ENCODE measurements at places on chromosomes 5 and 9.

- no peak for ATAC-seq
Measured at GRCh38 chr9:81244631-81245030, 444.7 kb downstream of the TLE1 start.

DNA sequence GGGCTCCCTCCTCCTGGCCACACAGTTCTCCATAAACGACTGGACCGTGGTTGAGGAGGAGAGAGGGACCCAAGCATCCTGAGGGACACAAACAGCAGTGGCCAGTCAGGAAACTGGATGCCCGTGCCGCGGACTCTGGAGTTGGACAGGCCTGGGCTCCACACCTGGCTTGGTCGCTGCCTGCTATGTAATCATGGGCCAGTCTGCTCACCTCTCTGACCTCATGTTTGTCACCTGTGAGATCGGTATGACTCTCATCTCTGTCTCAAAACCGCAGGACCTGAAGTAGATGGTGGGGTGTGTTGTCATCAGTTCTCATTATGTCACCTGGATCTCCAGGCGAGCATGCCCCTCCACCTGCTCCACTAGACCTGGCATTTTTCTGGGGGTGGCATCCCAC lies 14.5 kb downstream of the CXXC5 start:
- ATAC-seq, result no peak

GRCh38 chr5:33379757-33380156 lies 61.0 kb upstream of the TARS1 start:
- peak; percentile 58 for ATAC-seq

DNA sequence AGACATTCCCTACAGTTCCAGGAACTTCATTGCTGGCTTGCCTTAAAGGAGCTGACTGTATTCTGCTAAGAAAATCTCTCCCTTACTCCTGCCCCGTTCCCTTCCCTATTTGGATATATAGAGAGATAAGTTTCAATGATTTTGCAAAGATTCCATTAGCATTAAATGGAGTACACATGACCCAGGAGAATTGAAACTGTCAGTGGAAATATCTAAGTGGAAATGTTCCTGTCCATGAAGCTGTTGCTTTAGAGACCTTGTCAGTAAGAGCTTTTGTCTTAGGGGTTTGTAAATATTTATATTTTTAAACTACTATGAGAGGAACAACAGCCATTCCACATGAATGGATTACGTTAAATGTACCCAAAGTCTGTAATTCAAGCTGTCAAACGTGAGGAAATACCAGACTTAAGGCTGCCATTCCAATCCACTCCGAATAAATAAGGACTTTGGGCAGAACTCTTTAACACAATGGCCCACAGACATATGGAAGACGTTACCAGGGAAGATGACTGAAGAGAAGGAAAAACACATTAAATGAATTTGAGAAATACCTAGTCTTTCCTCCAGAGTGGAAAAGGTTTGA lies 387.1 kb upstream of the PAPPA start:
- ATAC-seq, result no peak

DNA sequence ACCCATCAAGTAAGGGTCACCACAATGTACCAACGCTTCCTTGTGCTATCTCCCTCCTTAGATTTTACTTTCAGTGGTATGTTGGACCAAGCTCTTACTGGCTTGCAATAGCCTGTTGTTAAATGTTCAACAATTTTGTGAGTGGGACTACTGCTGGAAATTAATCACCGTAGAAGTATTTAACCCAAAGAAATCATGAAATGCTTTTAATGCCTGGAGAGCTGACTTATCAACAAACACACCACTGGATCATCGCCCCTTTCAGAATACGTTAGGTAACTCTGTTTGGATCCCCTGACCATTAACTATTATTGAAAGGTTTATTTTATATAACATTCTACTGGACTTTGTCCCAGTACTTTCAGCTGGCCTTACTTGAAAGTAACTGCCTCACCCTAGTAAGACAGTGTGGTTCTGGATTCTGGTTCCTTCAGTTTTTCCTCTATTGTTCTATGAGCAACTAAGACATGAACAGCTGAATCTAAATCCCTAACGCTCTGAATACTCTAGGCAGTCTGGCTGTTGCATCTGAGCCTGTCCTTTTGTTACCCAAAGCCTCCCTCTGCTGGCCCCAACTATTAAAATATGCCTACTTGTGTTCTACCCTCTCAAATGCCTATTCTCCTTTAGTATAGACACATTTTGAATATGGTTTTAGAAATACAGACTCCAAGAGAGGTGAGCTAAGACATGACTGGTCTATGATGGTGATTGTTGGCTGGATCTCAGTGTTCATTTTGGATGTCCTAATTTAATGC lies 1203.4 kb upstream of the DMAC1 start:
- ATAC-seq, result no peak

GRCh38 chr5:32387211-32387610 lies 57.3 kb downstream of the ZFR start:
- no peak for ATAC-seq

DNA sequence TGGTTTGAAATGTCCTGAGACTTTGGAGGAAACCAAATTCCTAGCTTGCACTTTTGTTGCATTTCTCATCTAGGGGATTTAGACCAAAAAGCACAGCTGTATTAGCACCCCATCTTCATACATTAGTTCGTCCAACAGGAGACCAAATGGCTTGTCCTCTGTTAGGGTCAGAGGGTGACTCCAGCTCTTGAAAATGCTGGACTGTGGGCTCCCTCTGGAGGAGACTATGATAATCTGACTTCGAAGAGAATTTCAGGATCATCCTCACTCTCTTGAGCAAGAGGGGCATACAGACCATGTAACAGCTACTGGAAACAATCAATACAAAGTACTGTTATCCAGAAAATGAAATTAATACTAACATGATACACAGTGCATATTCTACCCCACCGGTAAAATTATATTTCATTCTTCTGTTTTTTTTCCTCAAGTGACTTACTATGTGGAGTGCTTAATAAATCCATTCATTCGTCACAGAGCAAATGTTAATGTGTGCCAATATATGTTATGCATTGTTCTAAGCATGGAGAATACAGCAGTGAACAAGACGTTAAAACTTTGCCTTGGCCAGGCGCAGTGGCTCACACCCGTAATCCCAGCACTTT lies 63.7 kb upstream of the PPP2CA start:
- ATAC-seq, result peak; percentile 51

DNA sequence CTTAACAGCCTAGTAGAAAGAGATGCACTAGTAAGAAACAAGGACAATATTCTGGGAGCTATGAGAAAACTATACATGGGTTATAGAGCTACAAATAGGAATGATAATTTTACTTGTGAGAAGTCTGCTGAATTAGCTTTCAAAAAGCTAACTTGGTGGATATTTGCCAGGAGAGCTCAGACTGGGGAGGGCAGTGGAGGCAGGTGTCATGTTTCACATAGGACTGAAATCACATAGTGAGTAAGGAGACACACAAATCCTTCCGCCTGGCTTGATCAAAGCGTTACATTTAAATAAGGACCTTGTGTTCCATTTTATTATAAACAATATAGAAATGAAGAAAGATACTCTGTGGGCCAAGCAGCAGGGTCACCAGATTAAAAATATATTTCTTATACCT lies 235.0 kb downstream of the ISL1 start:
- no peak for ATAC-seq

- ATAC-seq, result no peak
Measured at GRCh38 chr5:147902609-147903115, 3.7 kb downstream of the C5orf46 start.

DNA sequence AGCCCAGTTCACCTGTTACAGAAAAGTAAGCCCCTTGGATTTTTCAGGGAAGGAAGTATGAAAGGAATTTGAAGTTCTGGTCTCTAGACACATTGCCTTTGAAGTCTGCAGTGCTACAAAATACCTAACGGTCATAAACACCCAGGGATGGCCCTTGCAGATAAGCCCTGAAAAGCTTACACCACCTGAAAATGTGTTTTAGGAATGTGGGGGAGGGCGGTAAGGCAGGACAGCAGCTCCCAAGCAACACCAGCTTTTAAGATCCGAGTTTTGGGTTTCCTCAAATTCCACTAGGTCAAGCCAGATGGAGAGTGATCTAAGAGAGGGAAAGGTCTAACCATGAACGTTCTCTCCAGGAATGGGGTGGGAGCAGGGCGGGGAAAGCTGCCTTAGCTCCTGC lies 114.1 kb upstream of the PANK3 start:
- no peak for ATAC-seq

GRCh38 chr5:159825551-159826051 lies 90.7 kb upstream of the ADRA1B start:
- no peak for ATAC-seq

DNA sequence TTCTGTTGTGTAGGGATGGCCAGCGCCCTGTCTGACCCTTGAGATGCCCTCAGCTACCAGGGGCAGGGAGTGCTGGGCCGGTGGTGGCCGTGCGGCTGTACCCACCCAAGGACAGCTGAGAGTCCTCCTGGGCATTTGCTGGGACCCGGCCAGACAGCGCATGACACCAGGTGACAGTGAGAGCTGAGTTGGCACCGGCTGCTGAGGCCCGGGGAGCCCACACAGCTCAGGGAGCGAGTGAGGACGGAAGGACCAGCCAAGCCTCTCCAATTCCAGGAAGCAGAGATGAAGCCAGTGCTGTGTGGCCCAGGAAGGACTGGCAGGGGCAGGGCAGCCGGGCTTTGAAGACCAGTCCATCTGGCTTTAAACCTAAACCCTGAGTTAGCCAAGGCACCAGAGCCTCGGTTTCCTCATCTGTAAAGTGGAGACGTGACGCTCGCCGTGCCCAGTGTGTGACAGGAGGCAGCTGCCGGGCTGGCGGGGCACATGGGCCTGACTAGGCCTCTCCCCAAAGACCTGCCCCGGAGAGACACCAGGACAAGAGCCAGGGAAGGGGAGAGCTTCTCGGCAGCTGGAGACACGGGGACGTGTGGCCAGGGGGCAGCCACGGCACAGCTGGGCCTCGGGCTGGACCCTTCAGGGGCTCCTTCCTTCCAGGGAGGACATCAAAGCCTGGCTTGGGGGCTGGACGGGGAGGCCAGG lies 3.0 kb upstream of the AGPAT2 start:
- no peak for ATAC-seq

Measured in motor neuron (in vitro differentiated cells).